Stimulated activated CD4-positive, alpha-beta T cell treated with anti-CD3 and anti-CD28 coated beads, Interleukin-4, amount 100 ng/mL, for 48 hours (primary cell): ENCODE measurements at places on chromosomes 13 and 19.

DNA sequence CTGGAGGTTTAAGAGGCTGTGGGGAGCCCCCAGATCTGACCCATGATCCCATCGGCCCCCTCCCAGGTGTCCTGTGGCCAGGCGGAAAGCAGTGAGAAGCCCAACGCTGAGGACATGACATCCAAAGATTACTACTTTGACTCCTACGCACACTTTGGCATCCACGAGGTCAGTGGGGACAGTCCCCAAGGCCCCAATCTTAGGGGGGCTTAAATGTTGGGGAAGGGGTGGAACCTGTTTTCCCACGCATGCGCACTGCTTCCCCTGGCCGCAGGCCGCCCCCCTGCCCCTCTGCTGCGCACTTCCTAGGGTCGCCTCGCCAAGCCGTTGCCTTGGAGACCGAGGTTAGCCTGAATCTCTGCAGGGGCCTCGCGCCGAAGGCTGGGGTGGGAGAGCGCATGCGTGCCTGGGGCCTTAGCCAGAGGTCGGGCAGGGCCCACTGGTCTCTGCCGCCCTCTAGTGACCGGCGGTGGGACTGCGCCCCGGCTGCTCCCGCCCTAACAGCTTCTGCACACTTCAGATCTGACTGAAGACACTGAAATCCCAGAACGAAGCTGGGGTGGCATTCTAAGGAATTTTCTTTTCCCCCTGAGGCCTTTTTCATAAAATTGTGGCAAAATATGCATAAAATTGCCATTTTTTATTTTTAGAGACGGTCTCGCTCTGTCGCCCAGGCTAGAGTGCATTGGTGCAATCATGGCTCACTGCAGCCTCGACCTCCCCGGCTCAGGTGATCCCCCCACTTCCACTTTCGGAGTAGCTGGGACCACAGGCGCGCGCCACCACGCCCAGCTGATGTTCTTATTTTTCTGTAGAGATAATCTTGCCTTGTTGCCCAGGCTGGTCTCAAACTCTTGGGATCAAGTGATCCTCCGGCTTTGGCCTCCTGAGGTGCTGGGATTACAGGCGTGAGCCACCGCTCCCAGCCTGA, 3.6 kb downstream of the PRMT1 start:
- peak; percentile 98 for DNase-seq

- DNase-seq = peak; percentile 35
These were observed 294.2 kb downstream of the ZNF536 start for GRCh38 chr19:30666301-30666803.

DNA sequence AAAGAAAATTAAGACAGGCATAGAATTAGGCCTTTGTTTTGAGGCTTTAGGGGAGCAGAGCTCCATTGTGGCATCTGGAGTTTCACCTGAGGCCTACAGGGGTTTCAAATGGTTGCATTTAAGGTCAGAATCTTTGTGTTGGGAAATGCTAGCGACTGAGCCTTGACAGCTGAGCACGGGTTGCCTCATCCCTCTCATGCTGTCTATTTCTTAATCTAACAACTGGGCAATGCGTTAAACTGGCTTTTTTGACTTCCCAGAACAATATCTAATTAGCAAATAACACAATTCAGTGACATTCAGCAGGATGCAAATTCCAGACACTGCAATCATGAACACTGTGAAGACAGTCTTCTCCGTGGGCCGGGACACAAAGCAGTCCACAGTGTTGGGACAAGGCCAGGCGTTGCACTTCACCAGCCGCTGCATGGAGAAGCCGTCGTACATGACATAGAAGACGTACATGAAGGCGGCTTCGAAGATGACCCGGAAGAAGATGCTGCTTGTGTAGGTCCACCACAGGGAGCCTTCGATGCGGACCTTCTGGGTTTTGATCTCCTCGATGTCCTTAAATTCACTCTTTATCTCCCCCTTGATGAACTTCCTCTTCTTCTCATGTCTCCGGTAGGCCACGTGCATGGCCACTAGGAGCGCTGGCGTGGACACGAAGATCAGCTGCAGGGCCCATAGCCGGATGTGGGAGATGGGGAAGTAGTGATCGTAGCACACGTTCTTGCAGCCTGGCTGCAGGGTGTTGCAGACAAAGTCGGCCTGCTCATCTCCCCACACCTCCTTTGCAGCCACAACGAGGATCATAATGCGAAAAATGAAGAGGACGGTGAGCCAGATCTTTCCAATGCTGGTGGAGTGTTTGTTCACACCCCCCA, 3.8 kb downstream of the GJB2 start:
- no peak for DNase-seq

DNA sequence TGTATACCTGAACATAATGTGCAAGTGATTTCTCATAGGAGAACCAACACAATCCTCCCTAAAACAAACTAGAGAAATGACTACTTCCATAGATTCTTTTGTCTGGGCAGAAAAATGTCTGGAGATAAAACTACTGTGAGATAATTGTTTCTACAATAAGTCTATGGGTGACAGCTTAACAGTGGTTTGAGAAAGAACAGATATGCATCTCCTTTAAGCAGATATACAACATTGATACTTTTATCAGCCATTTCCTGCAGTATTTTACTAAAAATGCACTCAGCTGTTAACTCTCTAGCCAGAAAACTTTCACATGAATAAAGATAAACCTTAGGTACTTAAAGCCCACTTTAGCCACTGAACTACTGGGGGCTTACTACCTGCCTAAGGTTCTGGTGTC, 1132.4 kb downstream of the EFNB2 start:
- no peak for DNase-seq

DNA sequence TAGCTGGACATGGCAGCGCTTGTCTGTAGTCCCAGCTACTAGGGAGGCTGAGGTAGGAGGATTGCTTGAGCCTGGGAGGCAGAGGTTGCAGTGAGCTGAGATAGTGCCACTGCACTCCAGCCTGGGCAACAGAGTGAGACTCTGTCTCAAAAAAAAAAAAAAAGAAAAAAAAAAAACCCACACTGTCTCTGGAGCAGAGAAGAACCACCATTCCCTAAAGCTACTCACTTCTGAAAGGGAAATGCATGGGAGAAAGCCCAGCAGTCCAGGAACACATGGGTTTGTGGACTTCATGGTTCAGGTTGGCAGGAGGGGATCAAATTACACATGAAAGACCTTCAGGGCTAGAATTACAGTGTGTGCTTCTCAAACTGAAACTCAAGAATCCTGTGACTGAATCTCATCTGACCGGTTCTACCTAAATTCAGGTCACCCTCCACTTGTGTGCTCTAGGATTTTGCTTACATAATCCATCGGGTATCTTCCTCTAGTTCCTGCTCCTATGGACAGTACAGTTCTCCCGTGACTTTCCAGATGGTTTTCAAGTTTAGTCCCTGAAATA, 30.2 kb upstream of the CPB2 start:
- no peak for DNase-seq

- no peak for DNase-seq
These were observed 41.2 kb downstream of the RUBCNL start for GRCh38 chr13:46345866-46346265.

- no peak for DNase-seq
These were observed 52.1 kb downstream of the SERP2 start for GRCh38 chr13:44425815-44426078.

DNA sequence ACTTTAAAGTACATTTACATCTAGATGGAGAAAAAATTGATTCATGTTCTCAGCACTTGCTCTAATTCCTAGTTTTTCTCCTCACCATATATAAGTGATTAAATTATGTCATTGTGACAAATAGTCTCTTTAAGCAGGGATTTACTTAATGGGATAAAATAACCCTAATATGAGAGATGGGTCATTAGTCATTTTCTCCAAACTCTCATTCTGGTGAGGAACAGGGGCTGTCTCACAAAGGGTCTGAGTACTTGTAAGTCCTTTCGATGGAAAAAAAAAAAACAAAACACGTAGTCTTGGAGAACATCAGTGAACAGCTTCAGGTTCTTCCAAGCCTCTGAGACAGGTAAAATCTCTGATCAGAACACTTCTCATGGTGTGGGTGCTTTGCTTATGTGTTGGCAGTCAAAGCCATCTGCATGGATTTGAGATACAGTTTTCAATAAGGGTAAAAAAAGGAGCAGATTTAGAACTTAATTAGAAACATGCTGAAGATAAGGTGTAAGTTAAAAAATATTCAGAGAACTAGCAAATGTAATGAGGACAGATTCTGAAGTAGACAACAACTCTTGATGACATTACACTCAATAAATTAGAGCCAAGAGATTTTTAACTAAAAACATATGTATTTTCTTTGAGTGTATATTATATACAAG, 1668.9 kb upstream of the MIR17HG start:
- DNase-seq = no peak

- no peak for DNase-seq
These were observed 89.3 kb downstream of the TM9SF2 start for GRCh38 chr13:99590519-99591011.
